Body of pancreas (tissue), 4 donors: ENCODE measurements at places on chromosomes 3 and 15. TPM values are rescaled to one million over a fixed set of nuclear protein-coding genes. Genes with fewer than 3 reads are reported as not detected.

The BNC1 gene
- total RNA-seq, result 0.26 TPM

- no peak for DNase-seq
- no peaks in the 10 kb centered on the region for H3K4me1 ChIP-seq
- no peaks in the 10 kb centered on the region for H3K27me3 ChIP-seq
- H3K4me3 ChIP-seq, result no peak overlapping the region
- no peak overlapping the region for H3K27ac ChIP-seq
- H3K36me3 ChIP-seq, result no peaks in the 10 kb centered on the region
Observed at GRCh38 chr3:140552898-140553297, 125.0 kb upstream of the TRIM42 start.

The KIF7 gene
- 2.1 TPM for total RNA-seq

- H3K4me3 ChIP-seq, result no peak overlapping the region
- H3K27me3 ChIP-seq, result no peaks in the 10 kb centered on the region
- DNase-seq, result no peak
- H3K27ac ChIP-seq, result no peak overlapping the region
- H3K4me1 ChIP-seq, result no peaks in the 10 kb centered on the region
Observed at GRCh38 chr3:170454509-170454908, 35.8 kb downstream of the CLDN11 start.

The MTFMT gene
- total RNA-seq, result 10.1 TPM

DNA sequence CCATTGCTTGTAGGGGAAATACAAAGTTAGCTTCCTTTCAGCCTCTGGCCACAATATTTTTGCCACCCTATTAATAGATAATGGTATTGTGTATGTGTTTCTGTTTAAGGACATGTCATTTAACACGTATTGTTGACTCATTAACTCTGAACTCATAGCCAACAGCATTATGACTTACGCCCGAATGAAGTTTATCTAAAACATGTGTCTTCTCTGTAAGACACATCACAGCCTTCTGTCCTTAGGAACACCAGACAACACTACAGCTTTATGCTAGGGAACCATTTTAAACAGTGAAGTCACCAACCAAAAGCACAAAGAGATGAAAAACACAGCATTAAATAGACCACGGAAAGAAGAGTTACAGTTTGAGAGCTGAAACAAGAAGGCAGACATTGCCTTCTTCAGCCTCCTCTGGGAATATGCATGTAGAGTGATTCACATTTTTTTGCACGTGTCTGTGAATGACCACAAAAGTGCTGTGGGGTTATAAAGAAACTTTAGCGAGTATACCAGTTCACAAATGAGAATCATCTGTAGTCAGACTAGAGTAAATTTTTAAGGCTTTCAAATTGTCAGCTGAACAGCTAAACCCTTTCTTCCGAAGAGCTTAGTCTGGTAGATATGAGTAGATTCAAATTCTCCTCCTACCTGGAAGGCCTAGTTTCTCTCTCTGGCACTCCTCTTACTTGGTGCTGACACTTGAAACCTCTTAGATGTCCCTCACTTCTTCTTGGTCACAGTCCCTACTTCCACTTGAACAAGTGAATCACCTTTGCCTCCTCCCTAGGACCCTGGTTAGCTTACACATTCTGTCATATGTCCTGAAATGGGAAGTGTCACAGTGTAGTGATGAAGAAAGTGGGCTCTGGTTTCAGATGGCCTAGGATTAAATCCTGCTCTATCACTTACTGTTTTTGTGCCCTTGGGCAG lies 32.2 kb downstream of the MCTP2 start:
- H3K27me3 ChIP-seq, result no peaks in the 10 kb centered on the region
- H3K36me3 ChIP-seq, result no peaks in the 10 kb centered on the region
- peaks cover 15% of the 10 kb centered on the region for H3K4me1 ChIP-seq
- H3K27ac ChIP-seq, result no peak overlapping the region
- H3K4me3 ChIP-seq, result no peak overlapping the region

DNA sequence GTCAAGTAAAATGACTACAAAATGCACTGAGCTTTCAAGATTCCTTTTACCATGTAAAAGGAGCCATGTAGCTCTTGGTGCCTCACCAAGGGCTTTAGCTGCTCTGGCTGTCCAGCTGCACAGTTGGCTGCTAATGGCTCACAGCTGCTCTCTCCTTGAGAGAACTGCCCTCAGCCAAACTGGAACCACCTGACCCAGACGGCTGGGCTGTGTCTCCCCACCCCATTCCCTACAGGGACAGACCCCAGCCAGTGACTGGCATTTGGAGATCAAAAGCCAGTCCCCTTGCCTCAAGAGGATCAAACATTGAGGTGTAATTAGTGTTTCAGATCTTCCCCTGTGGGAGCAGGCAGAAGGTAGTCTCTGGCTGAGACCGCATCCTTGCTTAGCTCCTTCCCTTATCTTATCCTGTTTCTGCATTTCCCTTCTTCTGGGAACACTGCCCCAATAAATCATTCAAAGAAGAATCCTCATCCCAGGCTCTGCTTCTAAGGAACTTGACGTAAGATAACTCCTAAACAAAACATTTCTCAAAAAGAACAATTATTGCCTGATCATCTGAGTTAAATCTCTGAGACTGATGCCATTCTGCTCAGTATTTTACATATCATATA lies 28.6 kb upstream of the UBE2E2 start:
- H3K36me3 ChIP-seq, result no peaks in the 10 kb centered on the region
- no peak for DNase-seq
- H3K4me3 ChIP-seq, result no peak overlapping the region

GRCh38 chr15:78604420-78604819 lies 16.4 kb downstream of the CHRNA3 start:
- no peaks in the 10 kb centered on the region for H3K27me3 ChIP-seq
- H3K27ac ChIP-seq, result no peak overlapping the region
- no peaks in the 10 kb centered on the region for H3K36me3 ChIP-seq
- no peaks in the 10 kb centered on the region for H3K4me1 ChIP-seq
- no peak for DNase-seq
- no peak overlapping the region for H3K4me3 ChIP-seq

The RLBP1 gene
- not detected for total RNA-seq

The ITIH1 gene
- not detected for total RNA-seq

- DNase-seq, result no peak
- no peak overlapping the region for H3K4me3 ChIP-seq
- H3K4me1 ChIP-seq, result no peaks in the 10 kb centered on the region
Observed at GRCh38 chr15:61880084-61880483, 180.2 kb downstream of the VPS13C start.

DNA sequence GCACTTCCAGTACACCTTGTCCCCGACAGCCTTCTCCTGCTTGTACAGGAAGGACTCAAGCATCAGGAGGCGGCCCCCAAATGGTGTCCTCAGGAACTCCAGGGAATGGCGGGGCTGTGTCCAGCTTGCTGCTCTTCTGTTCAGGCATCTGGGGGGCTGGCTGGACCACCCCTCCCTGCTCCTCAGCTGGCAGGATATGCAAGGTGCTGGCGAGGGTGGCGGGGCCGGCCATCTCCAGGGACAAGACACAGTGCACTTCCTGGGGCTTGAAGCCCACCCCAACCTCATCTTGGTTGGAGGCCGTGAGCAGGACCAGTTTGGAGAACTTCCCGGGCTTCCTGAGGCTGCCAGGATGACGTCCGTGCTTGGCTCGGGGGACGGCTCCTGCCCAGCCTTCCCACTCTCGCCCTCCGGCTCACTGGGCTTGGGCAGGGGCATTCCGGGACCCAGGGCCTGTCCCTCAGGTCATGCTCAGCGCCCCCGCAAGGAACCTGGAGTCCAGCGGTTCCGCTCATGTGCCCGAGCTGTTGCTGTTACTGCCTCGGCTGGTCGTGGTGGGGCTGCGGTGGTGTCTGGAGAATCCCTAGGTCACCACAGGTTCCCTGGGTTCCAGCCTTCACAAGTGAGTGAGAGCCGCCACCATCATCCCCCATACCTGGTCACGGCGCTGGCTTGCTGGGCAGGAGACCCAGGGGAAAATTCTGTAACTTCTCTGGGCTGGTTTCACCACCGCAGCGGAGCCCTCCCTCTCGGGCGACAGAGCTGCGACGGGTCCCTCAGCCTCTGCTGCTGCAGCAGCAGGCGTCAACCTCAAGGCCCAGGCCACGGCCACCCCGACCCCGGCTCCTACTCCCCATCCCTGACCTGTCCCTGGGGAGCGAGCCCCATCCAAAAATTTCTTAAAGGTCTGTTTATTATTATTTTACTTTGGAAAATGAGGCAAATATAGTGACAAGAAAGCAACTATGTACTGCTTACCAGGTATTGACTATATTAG lies 82.8 kb upstream of the FXR1 start:
- no peaks in the 10 kb centered on the region for H3K36me3 ChIP-seq
- DNase-seq, result no peak
- H3K4me3 ChIP-seq, result no peak overlapping the region
- no peaks in the 10 kb centered on the region for H3K27me3 ChIP-seq

The DAZL gene
- total RNA-seq, result not detected

The TIMP4 gene
- 41.5 TPM for total RNA-seq

The IMPG2 gene
- total RNA-seq, result 0.33 TPM

- H3K4me3 ChIP-seq, result no peak overlapping the region
- DNase-seq, result no peak
- H3K27ac ChIP-seq, result no peak overlapping the region
- H3K27me3 ChIP-seq, result no peaks in the 10 kb centered on the region
- H3K36me3 ChIP-seq, result no peaks in the 10 kb centered on the region
Observed at GRCh38 chr3:24229468-24230221, 265.0 kb downstream of the THRB start.

GRCh38 chr3:160546727-160547126 lies 18.6 kb downstream of the KPNA4 start:
- H3K27me3 ChIP-seq, result no peaks in the 10 kb centered on the region
- H3K27ac ChIP-seq, result no peak overlapping the region
- no peak for DNase-seq

The GPD1L gene
- total RNA-seq, result 23.6 TPM

The SLC6A11 gene
- 0.52 TPM for total RNA-seq

- H3K36me3 ChIP-seq, result no peaks in the 10 kb centered on the region
- H3K4me1 ChIP-seq, result no peaks in the 10 kb centered on the region
Observed at GRCh38 chr3:124336067-124336656, 344.2 kb upstream of the ROPN1 start.

The TRIM42 gene
- not detected for total RNA-seq

- no peak for DNase-seq
- H3K27me3 ChIP-seq, result no peaks in the 10 kb centered on the region
- no peak overlapping the region for H3K4me3 ChIP-seq
- H3K27ac ChIP-seq, result no peak overlapping the region
Observed at GRCh38 chr3:134929976-134930375, 134.9 kb downstream of the EPHB1 start.
